ENCODE measurements at places on chromosomes 3 and 15.

DNA sequence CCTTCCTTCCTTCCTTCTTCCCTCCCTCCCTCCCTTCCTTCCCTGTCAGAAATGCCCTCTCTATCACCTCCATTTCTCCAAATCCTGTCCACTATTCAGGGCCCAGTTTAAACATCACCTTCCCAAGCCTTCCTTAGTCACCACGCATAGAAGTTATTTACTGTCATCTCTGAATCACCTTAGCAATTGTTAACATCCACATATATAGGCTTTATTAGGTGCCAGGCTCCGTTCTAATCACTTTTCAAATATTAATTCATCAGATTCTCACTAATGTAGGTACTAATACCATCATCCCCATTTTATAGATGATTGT lies 1.1 kb upstream of the MAGEF1 start:
- DNase-seq = no peak

DNA sequence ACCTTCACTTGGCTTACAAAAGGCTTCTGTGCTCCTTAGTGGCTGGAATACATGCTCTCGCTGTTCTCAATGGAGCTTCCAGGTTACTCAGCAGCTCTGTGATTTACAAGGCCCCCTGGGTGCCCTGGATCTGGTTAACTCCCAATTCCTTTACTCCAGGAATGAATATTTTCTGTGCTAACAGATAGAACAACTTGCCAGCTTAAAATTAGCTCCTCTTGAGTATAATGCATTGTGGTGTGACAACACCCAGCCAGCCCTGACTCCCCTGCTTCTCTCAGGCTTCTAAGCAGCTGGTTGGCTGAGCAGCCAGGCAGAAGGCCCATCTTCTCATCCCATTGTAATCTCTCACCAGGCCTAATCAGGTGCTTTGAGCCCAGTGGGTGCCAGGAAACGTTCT lies 246.4 kb downstream of the ALCAM start:
- no peak for DNase-seq

DNA sequence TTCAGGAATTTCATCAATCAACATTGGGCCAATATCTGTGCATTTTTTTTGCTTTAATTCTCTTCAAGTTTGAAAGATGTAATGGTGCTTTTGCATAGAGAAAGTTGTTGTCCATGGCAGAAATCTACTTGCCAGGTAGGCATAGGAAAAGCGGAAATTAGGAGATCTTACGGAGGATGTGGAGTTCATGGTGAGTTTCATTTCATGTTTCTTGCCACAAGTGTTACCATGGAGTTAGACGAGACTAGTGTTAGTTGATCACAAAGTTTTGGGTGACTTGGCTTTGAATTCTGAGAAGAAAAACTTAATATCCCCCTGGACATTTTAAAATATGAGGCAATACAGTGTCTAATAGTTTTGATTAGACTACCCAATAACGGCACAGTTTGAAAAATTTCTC lies 1.0 kb upstream of the P2RY13 start:
- DNase-seq = no peak

DNA sequence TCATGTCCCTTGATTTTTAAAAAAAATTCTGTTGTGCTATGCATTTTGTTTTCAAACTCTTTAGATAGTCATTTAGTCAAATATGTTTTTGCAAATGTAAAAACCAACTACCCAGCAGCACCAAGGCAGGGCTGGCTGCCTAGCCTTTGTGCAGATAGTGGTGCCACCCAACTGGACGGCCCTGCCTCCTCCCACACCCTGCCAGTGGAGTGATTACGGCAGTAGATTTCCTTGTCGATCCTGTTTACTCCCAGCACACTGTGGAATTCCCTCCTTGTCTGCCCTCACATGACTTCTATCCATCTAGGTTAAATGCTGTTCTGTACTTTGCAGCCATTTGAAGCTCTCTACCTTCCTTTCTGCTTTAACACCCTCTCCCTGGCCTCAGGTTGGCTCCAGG lies 79.4 kb upstream of the PLXNA1 start:
- DNase-seq = no peak

DNA sequence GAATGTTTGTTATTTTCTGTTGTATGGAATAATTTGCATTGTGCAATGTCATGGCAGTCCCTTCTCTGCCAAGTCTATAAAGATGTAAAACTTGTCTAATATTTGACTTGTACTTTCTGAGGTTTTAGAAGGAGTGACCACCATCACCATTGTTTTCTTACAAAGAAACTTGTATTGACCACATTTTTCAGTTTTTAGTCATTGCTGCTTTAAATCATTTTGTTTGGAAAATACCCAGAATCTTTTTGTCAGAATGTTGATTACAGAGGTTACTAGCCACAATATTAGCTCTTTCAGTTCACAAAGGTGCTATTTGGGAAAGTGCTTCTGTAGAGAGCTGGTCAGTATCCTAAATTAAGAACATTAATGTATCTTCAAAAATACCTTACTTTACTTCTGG lies 532.4 kb upstream of the GBE1 start:
- no peak for DNase-seq

DNA sequence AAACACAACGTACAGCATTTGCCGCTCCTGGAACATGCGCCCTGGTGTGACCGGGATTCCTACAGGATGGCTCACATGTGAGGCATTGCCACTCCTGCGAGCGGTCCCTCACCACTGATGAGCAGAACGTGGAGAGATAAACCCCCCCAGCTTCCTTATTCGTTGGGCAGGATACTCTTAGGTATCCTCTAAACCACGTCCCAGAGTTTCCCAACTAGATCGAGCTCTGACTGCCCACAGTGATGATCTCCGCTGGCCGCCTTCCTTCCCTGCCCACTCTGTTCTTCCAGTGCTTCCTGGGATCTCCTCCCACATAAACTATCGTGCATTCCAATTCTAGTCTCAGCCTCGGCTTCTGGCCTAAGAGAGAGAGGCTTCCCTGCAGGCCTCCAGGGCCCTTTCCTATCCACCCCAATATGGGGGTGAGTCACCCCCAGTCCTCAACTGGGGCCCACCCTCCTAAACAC lies 91.8 kb downstream of the TOP2B start:
- DNase-seq = no peak

GRCh38 chr15:71393383-71393782 lies 278.1 kb downstream of the THSD4 start:
- DNase-seq = no peak

DNA sequence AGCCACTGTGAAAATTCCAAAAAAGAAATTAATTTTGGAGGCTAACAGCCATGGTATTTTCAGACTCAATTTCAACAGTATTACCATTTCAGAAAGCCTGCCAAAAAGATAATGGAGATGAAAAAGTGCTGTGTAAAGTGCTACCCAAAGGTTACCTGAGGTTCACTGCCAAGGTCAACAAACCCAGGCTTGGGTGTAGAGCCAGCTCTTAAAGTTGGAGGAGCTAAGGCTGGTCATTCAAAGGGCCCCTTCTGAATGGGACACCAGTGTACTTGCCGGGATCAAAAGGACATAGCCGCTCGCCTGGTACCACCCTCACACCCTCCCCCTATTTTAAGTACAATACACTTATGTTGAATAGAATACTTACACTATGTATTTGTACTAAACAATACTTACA lies 64.5 kb downstream of the ETV5 start:
- DNase-seq = no peak

DNA sequence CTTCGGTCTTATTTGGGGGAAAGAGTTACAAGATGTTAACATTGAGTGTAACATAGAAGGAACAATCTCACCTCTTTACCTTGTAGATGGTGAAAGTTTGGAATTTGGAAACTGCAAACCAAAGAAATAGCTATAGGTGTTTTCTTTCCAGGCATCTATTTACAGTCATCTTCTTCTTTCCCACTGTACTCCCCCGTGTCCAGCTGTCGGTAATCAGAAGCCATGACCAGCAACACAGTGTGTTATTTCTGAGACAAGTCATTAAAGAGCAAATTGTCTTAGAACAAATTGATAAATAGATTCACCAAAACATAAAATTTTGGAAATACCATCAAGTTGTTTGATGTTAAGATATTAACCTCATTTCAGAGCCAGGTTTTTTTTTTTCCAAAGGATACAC lies 590.5 kb upstream of the NAALADL2 start:
- no peak for DNase-seq

- no peak for DNase-seq
Measured at GRCh38 chr15:87752250-87752951, 504.1 kb downstream of the NTRK3 start.

GRCh38 chr3:193240436-193240849 lies 579 bp upstream of the PLAAT1 start:
- no peak for DNase-seq

DNA sequence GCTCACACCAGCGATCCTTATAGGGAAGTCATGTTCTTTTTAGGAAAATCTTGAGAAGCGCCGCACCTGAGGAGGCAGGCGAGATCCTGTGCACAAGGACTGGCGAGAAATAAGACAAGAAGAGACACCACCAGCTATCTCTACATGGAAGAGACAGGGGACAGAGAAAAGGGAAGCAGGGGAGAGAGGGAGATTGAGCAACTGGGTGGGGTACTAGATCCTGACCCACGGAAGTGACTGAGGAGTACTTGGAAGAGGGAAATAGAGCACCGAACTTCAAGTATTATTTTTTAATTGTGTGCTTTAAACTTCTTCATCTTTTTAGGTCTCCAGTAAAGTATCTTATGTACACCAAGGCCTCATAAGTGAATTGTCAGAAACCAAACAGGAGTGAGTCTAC lies 742.0 kb upstream of the LMCD1 start:
- DNase-seq = no peak

DNA sequence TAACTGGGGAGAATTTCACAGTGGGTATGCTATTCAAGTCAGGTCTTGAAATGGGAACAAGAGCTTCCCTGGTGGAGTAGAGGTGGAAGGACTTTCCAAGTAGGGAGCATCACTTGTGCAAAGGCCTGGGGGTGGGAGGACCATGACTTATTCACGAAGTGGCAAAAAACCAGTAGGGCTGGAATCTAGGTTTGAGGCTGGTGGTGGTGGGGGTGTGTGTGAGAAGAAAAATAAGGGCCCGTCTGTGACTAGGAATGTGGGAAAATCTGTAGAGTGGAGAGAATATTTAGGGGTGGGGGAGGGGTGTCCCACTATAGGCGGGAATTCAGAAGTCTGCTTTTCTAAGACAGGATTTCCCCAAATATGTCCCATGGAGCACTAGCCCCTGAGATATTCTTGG lies 271.9 kb upstream of the TBL1XR1 start:
- no peak for DNase-seq

DNA sequence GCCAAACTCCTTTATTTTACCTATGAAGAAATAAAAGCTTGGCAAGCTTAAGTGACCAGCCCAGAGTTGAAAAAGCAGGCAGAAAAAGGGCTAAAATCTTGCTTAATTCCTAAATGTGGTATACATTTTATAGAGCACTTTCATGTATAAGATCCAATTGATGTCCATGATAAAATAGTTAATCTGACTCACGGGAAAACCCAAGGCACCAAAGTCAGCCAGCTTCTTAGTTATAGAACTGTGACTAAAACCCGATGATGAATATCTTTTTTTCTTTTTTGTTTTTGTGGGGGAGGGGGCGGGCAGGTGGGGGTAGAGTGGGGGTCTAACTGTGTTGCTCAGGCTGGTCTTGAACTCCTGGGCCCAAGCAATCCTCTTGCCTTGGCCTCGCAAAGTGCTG lies 71.4 kb downstream of the PEAK1 start:
- no peak for DNase-seq

DNA sequence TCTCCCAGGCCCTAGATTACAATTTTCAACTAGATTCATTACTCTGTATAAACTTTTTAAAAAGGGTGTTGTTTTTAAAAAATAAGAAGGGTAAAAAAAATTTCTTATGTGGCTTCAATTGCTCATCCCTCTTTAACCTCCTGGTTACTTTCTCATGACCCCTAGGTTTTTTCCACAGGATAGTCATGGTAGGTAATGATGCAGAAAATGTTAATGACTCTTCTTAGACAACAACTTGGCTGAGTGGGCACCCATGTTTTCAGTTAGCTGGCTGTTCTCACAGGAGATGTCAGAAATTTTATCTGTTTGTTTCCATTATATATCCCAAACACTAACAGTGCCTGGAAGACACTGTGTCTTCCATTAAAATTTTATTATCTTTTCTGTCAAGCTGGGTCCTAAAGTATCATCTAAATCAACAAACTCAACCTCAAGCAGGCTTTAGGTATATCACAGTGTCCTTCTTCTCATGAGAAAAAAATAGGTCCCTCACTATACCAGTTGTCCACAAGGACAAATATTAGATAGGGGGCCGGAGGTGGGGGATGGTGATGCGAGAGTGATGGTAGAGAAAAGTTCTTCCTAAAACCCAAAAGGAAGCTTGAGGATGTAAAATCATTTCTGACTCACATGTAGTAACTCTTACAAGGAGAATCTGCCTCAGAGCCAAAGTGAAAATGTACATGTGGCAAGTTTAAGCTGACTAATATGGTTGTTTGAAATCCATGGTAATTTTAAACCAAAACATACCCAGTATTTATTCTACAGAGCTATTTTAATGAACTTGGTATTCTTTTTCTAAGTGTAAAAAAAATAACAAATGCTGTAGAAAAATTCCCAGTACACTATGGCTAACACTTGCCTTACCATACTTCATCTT lies 43.3 kb downstream of the PLOD2 start:
- no peak for DNase-seq

DNA sequence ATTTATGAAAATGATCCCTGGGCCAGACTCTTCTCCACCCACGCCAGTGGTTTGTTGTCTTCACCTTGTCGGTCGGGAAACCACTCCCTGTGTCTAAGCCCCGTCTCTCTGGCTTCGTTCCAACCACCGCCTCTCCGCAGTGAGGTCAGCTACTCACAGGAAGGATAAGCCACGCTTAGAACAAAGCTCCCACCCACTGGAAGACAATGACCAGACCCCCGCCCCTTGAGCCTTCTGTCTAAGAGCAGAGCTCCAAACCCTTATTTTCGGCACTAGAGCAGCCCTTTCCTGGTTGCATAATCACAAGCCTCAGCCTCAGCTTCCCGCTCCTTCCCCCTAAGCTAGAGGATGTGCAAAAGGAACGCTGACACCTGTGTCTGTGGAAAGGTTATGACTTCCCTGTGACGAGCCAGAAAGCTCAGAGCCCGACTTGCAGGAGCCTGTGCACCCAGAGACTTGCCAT lies 114.9 kb upstream of the MEF2A start:
- DNase-seq = peak; percentile 23

DNA sequence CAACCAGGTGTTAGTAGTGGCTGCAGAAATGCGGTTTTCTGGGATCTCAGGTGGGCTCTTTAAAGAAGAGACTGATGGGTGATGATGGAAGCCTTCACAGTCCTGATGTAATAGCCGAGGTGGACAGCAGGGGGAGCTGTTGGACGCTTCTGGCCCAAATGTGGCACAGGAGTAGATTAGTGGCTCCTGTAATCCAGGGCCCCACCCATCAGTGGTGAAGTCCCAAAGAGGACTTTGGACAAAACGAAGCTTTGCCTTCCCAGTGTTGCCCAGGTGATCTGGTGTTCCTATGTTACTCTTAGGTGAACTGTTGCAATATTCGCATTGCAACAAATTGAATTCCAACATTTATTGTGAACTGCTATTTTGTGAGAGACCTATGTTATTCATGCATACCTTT lies 31.8 kb upstream of the MYZAP start:
- DNase-seq = peak; percentile 53
